Heart left ventricle (tissue), 16 donors: ENCODE measurements at places on chromosomes 3 and 15. TPM values are rescaled to one million over a fixed set of nuclear protein-coding genes. Genes with fewer than 3 reads are reported as not detected.

The SCN11A gene
- polyA plus RNA-seq = not detected

The CIB1 gene
- 78.2 TPM for polyA plus RNA-seq

The HHLA2 gene
- not detected for polyA plus RNA-seq

The GRAMD2A gene
- not detected for polyA plus RNA-seq

The SLC24A5 gene
- not detected for polyA plus RNA-seq

The MORC1 gene
- not detected for polyA plus RNA-seq

The C3orf62 gene
- 2.5 TPM for polyA plus RNA-seq

The CACNA2D2 gene
- 1.5 TPM for polyA plus RNA-seq
